ENCODE measurements at places on chromosomes 1 and 21.

- no peak for DNase-seq
Measured at GRCh38 chr21:36910581-36911307, 55.7 kb downstream of the HLCS start.

- no peak for DNase-seq
Measured at GRCh38 chr21:46112725-46113215, 14.9 kb downstream of the COL6A2 start.

DNA sequence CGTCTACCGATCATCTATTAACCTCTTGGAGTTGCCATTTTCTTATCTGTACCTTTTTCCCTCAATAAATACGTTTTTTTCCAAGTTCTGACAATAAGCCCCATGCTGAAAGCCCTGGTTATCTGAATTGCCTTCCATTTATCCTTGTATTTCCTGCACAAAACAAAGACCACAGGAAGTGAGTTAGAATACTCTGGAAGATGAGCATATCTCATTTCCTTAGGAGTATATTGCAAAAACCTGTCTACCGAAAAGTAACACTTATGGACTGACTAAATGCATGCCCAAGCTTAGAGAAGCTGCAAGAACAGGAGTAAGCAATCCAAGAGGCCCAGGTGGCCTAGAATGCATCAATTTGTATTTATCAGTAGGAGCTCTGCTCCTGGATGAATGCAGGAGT, 39.9 kb downstream of the DIRAS3 start:
- no peak for DNase-seq

GRCh38 chr1:206836111-206836510, 29.3 kb upstream of the IL20 start:
- DNase-seq, result no peak

DNA sequence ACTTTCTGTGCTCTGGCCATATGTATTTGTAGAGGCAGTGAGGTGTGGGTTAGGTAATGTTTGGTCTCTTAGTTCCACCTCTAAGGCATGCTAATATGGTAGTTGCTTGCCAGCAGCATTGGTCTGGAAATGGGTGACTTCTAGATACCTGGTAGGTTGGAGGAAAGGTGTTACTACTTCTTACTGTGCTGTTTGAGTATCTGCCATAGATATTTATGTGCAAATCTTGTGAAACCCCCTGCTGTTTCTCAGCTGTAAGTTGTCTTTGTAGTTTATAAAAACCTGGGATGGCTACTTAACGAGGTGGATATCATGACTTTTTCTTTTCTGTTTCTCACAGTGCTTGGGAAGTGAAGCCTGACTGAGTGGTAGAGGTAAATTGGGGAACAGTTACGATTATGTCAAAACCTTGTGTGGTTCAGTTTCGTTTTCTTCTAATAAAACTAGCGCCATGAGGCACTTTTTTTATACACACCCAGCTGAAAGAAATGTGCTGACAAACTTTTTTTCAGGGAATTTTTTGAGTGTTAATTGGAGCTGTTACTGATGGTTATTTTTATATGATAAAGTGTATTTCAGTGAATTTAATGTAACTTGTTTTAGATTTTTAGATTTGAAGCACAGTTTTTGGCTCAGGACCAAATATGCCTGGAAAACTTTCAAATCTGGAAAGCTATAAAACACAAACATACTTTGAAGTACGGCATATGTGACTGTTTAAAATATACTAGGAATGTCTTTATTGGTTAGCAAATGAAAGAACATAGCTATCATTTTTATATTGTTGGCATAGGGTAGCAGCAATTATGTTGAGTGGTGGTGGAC, 42.1 kb downstream of the CAMSAP2 start:
- no peak for DNase-seq

DNA sequence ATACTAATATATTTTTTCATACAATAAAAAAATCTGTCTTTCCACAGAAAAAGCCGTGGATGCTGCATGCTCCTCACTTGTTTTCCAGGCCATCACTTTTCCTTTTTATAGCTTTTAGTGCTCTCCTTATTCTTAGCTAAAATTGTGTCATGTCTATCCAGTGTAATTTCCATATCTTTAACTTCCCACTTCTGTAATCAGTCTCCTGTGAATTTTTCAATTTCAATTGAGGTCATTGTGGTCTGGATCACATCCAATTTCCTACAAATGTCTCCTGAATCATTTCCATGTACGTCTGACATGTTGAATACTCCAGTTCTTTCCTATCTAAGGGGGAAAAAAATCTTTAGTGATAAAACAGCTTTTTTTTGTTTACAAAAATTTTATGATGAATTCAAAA, 838.2 kb upstream of the B3GALT2 start:
- no peak for DNase-seq

DNA sequence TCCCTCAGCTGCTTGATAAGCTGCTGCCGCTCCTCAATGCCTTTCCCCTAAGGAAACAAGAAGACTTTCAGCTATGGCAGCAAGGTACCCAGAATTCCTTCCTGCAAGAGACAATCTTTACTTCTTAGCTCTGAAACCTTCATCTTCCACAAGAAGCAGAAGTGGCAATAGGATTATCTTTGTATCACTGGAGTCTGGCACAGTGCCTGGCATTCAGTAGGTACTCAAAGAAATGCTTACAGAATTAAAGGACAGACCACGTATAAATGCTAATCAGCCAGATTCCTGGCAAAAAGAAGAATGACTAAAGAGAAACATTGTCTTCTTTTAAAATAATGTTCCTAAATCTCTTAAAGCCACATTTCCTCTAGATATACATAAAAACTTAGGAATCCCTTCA, 43.7 kb downstream of the SLC27A3 start:
- no peak for DNase-seq

DNA sequence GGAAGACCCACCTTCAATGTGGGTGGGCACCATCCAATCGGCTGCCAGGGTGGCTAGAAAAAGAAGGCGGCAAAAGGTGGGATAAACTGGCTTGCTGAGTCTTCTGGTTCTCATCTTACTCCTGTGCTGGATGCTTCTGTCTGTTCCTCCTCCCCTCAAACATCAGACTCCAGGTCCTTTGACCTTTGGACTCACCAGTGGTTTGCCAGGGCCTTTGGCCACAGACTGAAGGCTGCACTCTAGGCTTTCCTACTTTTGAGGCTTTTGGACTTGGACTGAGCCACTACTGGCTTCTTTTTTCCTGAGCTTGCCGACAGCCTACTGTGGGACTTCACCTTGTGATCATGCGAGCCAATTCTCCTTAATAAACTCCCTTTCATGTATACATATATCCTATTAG, 55.9 kb downstream of the VCAM1 start:
- no peak for DNase-seq

DNA sequence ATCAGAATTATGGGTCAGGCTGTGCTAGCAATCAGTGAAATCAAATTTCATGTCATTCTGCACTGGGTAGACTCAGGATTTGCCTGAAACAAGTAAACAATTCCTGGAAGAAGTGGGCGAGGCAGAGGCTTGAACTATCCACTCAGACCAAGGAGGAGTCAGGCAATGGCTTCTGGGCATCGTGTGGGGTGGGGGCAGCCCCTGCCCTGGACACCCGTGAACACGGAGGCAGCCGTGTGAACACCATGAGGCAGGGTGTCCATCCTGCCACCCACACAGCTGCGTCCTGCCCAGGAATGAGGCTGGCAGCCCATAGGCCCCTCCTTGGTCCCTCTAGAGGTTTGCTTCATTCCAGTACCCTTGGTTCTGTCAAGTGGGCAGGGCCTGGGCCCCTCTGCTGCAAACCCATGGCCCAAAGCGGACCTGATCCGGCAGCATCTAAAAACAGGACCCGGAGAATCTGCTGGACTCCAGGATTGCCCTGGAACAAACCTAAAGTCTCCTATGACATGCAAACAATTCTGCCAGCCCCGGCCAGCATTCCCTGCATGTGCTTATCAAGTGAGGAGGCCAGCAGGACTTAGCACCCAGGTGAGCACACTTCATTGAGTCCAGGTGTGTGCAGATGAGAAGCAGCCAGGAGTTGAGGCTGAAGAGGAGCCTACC, 69.5 kb downstream of the PDE9A start:
- no peak for DNase-seq

DNA sequence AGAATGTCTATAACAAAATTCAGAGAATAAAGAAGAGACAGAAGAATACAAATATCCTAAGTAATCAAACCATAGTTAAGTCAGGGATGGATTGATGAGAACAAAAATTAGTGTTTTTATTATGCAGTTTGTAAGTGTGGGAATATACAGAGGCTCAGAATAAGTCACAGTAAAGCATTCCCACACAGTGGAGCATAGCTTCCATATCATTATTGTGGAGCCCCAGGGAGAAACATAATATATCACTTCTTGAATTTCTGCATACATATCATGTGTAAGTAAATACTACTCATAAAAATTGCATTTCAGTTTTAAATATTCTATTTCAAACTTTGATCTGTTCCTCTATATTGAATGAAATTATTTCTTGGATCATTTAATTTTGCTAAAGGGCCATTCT, 790.4 kb downstream of the PLA2G4A start:
- no peak for DNase-seq

- no peak for DNase-seq
Measured at GRCh38 chr1:156284757-156285156, 632 bp downstream of the TMEM79 start.

All from activated T-cell treated with anti-CD3 and anti-CD28 coated beads for 48 hours (primary cell).